H9 (cell line): ENCODE measurements at places on chromosomes 2 and 18. TPM values are rescaled to one million over a fixed set of nuclear protein-coding genes. Genes with fewer than 3 reads are reported as not detected.

- H3K36me3 ChIP-seq, result no peaks in the 10 kb centered on the region
- no peaks in the 10 kb centered on the region for H3K27me3 ChIP-seq
- no peak for DNase-seq
- H3K4me3 ChIP-seq, result no peak overlapping the region
- H3K4me1 ChIP-seq, result no peaks in the 10 kb centered on the region
These were observed 204.9 kb downstream of the FAM210A start for GRCh38 chr18:13521418-13521817.

DNA sequence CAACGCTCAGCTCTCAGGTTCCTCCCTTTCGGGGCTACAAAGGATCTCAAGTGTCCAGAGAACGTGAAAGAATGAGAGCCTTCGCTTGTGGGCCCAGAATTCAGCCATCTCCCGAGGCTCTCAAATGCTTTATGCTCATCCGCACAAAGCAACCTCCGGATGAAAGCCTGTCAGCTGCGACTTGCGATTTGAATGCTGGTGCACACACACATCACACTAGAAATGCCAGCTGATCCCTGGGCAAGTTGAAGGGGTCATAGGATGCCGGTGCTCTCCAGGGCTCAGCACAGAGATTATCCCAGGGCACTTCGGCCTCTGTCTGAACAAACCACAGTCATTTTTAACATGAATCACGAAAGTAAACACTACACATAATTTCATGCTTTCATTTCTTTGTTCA is 141.8 kb upstream of the MYT1L start:
- H3K4me1 ChIP-seq, result no peaks in the 10 kb centered on the region
- no peak overlapping the region for H3K4me3 ChIP-seq
- H3K27me3 ChIP-seq, result no peaks in the 10 kb centered on the region
- DNase-seq, result no peak
- no peak overlapping the region for H3K27ac ChIP-seq

GRCh38 chr2:762646-763045 is 85.4 kb upstream of the TMEM18 start:
- no peaks in the 10 kb centered on the region for H3K36me3 ChIP-seq
- no peaks in the 10 kb centered on the region for H3K27me3 ChIP-seq
- H3K4me3 ChIP-seq, result no peak overlapping the region
- H3K27ac ChIP-seq, result no peak overlapping the region
- DNase-seq, result no peak

DNA sequence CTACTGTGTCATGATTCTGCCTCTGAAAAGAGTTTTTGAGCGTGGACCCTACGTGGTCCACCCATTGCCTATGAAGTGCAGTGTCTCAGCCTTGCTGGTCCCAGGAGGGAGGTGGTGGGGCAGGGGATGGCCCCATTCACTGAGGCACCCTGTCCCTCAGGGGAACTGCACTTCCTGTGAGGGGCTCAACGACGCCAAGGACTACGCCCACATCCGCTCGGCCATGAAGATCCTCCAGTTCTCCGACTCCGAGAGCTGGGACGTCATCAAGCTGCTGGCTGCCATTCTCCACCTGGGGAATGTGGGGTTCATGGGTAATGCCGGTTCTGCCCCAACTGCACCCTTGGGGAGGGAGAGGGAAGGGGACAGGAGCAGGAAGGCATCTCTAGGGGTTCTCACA is 42.5 kb downstream of the MYO7B start:
- no peaks in the 10 kb centered on the region for H3K36me3 ChIP-seq
- no peaks in the 10 kb centered on the region for H3K27me3 ChIP-seq
- H3K4me1 ChIP-seq, result no peaks in the 10 kb centered on the region
- H3K4me3 ChIP-seq, result no peak overlapping the region

GRCh38 chr2:222673883-222674282 is 2.4 kb downstream of the MOGAT1 start:
- H3K4me3 ChIP-seq, result no peak overlapping the region
- H3K4me1 ChIP-seq, result no peaks in the 10 kb centered on the region
- H3K36me3 ChIP-seq, result no peaks in the 10 kb centered on the region; the same call in 2 of the 3 replicates
- no peak for DNase-seq
- H3K27ac ChIP-seq, result no peak overlapping the region

DNA sequence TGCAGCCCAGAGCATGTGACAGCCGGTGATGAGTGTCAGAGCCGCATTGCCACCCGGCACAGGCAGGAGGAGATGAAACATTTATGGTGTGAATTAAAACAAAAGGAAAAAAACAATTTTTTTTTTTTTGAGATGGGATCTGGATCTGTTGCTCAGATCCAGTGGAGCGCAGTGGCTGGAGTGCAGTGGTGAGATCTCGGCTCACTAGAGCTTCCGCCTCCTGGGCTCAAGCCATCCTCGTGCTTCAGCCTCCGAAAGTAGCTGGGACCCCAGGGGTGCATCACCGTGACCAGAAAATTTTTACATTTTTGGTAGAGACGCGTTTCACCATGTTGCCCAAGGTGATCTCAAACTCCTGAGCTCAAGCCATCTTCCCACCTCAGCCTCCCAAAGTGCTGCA is 182.1 kb upstream of the SALL3 start:
- H3K36me3 ChIP-seq, result no peaks in the 10 kb centered on the region; the same call in 2 of the 3 replicates
- H3K27me3 ChIP-seq, result no peaks in the 10 kb centered on the region
- H3K4me1 ChIP-seq, result no peaks in the 10 kb centered on the region
- no peak for DNase-seq

GRP gene
- total RNA-seq, result not detected in 2 replicates

SCN1A gene
- total RNA-seq, result 0.13 and 0.18 TPM in 2 replicates
